ENCODE measurements at places on chromosomes 7 and 10.

- DNase-seq, result no peak
- H3K4me1 ChIP-seq, result peaks cover 15% of the 10 kb centered on the region
- H3K36me3 ChIP-seq, result no peaks in the 10 kb centered on the region
- H3K27ac ChIP-seq, result no peak overlapping the region
- H3K27me3 ChIP-seq, result no peaks in the 10 kb centered on the region
Observed at GRCh38 chr7:130367836-130368746, 12.2 kb upstream of the CPA1 start.

GRCh38 chr7:101865455-101865854 is 48.0 kb downstream of the CUX1 start:
- H3K27me3 ChIP-seq, result no peaks in the 10 kb centered on the region
- H3K4me3 ChIP-seq, result no peak overlapping the region
- DNase-seq, result no peak
- no peak overlapping the region for H3K27ac ChIP-seq
- H3K36me3 ChIP-seq, result no peaks in the 10 kb centered on the region

DNA sequence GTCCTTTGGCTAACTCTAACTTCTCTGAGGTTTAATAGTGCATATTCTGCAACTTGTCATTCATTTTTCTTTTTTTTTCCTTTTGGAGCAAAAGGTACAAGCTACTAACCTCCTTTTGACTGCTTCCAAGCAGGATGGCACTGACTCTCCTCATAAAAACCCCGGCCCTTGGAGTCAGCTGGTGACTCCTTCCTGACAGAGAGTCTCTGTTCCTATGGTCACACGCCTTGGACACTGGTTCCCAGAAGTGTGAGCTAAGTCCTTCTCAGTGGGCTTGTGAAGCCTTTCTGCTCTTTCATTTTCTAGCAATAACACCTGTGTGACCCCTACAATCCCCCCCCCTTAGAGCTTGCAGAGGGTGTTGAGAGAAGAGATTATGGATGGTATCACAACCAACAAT is 21.7 kb downstream of the DOCK4 start:
- peak overlapping the region; percentile 64 for H3K27ac ChIP-seq
- no peaks in the 10 kb centered on the region for H3K36me3 ChIP-seq
- peaks cover 71% of the 10 kb centered on the region for H3K4me1 ChIP-seq
- no peak overlapping the region for H3K4me3 ChIP-seq
- no peaks in the 10 kb centered on the region for H3K27me3 ChIP-seq

GRCh38 chr7:34357068-34357467 is 300.9 kb upstream of the NPSR1 start:
- no peaks in the 10 kb centered on the region for H3K27me3 ChIP-seq
- no peaks in the 10 kb centered on the region for H3K4me1 ChIP-seq
- H3K27ac ChIP-seq, result no peak overlapping the region
- no peak for DNase-seq

- H3K27me3 ChIP-seq, result no peaks in the 10 kb centered on the region
- H3K4me3 ChIP-seq, result no peak overlapping the region
- H3K27ac ChIP-seq, result no peak overlapping the region
- H3K36me3 ChIP-seq, result peaks cover 4% of the 10 kb centered on the region
Observed at GRCh38 chr7:2357571-2357970, 2.9 kb downstream of the EIF3B start.

GRCh38 chr10:79349072-79349491 is 1.8 kb downstream of the PPIF start:
- H3K27ac ChIP-seq, result no peak overlapping the region
- H3K4me3 ChIP-seq, result no peak overlapping the region
- H3K27me3 ChIP-seq, result no peaks in the 10 kb centered on the region
- peaks cover 7% of the 10 kb centered on the region for H3K36me3 ChIP-seq
- no peak for DNase-seq

DNA sequence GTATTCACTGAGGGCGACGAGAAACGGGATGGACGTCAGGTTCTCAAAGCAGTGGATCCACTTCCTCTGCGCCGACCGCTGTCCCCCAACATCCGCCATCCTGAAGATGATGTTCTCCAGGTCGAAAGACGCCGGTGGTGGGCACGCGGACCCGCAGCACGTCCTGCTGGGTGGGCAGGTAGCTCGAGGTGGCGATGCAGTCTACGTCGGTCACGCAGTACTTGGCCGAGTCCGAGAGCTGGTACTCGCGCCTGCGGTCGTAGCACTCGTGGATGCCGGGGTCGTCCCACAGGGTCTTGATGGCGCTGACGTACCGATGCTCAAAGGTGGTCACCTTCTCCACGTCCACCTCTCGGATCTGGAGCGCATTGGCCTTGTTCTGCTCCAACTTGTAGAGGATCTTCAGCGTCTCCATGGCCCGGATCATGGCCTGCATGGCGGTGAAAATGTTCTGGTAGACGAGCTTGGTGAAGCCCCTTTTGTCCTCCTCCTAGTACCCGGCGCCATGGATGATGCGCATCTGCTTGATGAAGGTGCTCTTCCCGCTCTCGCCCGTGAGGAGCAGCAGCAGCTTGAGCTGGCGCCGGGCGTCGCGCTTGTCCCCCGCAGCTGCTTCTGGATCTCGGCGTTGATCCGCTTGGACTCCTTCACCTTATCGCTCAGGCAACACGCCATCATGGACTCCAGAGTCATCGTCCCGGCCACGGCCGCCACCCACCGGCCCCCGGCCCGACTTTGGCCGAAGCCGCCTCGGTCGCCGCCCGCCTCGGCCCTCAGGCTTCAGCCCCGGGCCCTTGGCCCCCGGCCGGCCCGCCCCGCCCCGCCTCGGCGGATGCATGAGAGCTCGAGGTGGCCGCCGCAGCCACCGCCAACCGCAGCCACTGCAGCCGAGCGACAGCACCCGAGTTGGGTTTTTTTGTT is 122.9 kb upstream of the KCTD7 start:
- H3K4me3 ChIP-seq, result no peak overlapping the region
- no peaks in the 10 kb centered on the region for H3K27me3 ChIP-seq
- H3K36me3 ChIP-seq, result no peaks in the 10 kb centered on the region
- no peak overlapping the region for H3K27ac ChIP-seq

- H3K27me3 ChIP-seq, result no peaks in the 10 kb centered on the region
- no peaks in the 10 kb centered on the region for H3K36me3 ChIP-seq
- no peak within 1 kb of the TSS for H3K27ac ChIP-seq
- no peaks in the 10 kb centered on the region for H3K4me1 ChIP-seq
- H3K4me3 ChIP-seq, result no peak within 1 kb of the TSS
Observed at GRCh38 chr7:31687024-31687748, at the start of gene PPP1R17. Gene PPP1R17, plus strand, starts transcription at chr7:31687215. Its CDS starts 5,227 bp downstream, at chr7:31692442.

DNA sequence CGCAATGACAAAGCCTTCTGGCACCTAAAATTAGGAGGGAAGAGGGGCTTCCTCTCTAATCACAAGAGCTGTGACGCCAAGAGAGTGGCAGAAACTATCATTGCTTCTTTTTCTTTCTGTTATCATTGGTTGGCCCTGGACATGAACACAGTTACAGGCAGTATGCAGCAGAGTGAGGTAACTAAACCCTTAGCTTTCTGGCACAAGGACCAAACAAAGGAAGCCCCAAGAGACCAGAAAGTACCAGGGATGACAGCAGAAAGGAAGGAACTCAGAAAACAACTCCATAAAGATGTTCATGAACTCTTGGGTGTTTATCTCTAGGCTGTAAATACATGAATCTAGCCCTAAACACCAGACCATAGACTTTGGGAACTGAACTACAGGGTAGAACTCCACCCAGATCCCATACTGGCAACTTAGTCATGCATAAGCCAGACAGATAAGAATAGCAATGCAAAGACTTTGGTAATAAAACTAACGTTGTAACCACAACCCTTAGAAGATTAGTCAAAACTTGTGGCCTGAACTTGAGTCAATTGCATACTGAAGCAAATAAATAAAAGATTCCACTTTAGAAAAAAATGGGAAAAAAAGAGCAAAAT is 195.7 kb upstream of the PTN start:
- no peaks in the 10 kb centered on the region for H3K27me3 ChIP-seq
- DNase-seq, result no peak
- H3K36me3 ChIP-seq, result no peaks in the 10 kb centered on the region
- H3K4me3 ChIP-seq, result no peak overlapping the region

- no peaks in the 10 kb centered on the region for H3K4me1 ChIP-seq
- no peak overlapping the region for H3K27ac ChIP-seq
- no peak for DNase-seq
- H3K4me3 ChIP-seq, result no peak overlapping the region
- H3K36me3 ChIP-seq, result no peaks in the 10 kb centered on the region
Observed at GRCh38 chr10:42871823-42872222, 89.2 kb downstream of the BMS1 start.

- no peaks in the 10 kb centered on the region for H3K27me3 ChIP-seq
- H3K4me1 ChIP-seq, result peaks cover 2% of the 10 kb centered on the region
- H3K4me3 ChIP-seq, result no peak overlapping the region
- no peak for DNase-seq
- H3K36me3 ChIP-seq, result no peaks in the 10 kb centered on the region
- H3K27ac ChIP-seq, result no peak overlapping the region
Observed at GRCh38 chr10:16847644-16848043, 30.4 kb upstream of the RSU1 start.

- H3K27me3 ChIP-seq, result peaks cover 5% of the 10 kb centered on the region
- H3K4me1 ChIP-seq, result no peaks in the 10 kb centered on the region
- DNase-seq, result no peak
- H3K36me3 ChIP-seq, result no peaks in the 10 kb centered on the region
Observed at GRCh38 chr10:62613424-62613823, 191.1 kb upstream of the ADO start.

DNA sequence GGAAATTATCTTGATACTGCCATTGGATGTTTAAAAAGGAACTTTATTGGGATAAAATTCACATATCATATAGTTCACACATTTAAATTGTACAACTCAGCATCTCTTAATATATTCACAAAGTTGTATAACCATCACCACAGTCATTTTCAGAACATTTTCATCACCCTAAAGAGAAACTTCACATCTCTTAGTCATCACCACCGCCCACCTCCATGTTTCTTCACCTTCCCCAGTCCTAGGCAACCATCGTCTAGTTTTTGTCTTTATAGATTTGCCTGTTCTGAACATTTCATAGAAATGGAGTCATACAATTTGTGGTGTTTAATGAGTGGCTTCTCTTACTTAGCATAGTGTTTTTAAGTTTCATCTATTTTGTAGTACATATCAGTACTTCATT is 96.6 kb downstream of the ANKRD30A start:
- no peaks in the 10 kb centered on the region for H3K36me3 ChIP-seq
- DNase-seq, result no peak
- H3K27me3 ChIP-seq, result no peaks in the 10 kb centered on the region
- no peak overlapping the region for H3K27ac ChIP-seq
- H3K4me1 ChIP-seq, result no peaks in the 10 kb centered on the region
